ENCODE measurements at places on chromosomes 5 and 9.

- DNase-seq = no peak
These were observed 547.4 kb downstream of the TLE1 start for GRCh38 chr9:81141961-81142360.

DNA sequence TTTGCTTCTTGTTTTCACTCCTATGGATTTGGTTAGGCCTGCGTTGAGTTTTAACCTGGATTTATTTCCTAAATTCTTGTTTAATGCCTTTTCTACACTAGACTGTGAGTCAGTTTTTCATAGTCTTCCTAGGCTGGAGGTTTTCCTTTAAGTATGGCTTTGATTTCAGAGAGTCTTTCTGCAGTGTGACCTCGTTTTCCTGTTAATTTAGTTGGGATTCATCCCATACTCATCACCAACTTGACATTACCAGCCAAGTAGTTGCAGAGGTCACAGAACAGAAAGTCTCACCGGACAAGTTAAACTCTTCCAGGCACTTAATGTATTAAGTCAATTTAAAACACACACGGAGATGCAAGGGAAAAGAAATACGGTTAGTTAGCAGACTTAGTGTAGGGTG lies 29.7 kb upstream of the AUH start:
- no peak for DNase-seq

- no peak for DNase-seq
These were observed 1.2 kb downstream of the CXXC5 start for GRCh38 chr5:139649082-139649991.

DNA sequence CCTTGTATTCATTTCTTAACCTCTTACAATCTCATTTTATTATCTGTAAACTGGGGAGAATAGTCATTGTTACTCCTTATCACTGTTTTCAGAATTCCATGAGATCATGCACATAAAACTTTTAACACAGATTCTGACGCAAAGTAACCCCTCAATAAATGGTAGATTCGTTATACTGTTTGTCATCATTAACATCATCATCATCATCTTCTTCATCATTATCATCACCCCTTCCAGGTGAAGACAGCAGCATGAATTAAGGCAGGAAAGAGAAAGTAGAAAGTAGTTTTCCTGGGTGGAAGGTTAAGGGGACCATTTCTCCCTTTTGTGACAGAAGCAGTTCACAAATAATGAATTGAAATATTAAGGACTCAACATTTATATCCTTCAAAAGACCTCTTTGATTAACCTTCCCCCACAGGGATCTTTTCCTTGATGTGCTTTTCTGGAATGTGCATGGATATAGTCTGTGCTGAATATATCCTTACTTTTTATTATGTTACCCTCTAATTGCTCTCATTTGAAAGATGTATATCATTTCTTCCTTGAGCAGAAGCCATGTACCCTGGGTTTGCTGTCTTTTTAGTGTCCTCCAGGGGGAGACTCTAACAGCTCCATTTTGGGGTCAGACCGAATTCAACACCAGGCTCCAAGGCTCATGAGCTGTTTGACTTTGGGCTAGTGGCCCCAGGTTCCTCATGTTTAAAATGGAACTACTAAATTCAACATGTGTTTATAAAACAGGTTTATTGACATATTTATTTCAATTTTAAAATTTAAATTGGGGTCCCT lies 1029.9 kb upstream of the WWC1 start:
- DNase-seq = no peak

DNA sequence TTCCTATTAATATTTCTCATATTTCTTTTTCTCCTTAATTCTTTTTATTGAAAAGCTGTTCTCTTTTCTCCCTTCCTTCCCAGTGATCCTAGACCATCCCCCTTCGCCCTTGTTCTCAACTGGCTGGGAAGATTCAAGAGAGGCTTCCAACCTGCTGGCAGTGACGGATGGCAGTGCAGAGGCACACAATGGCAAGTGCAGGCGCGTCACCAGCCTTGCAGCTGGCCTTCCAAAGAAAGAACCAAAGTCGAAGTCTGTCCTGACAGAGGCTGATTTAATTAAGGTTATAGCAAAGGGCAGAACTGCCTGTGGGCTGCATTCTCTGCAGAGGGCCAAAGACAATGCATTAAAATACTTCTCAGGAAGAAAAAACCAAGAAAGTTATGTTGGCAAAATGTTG lies 7.4 kb downstream of the CEMIP2 start:
- no peak for DNase-seq
